ENCODE measurements at places on chromosomes 13 and 19.

GRCh38 chr19:43313711-43314495, 39.6 kb upstream of the CD177 start:
- DNase-seq, result no peak

GRCh38 chr19:49515767-49516166, 3.3 kb downstream of the FCGRT start:
- peak; percentile 73 for DNase-seq

GRCh38 chr19:53431399-53432087, at the start of gene ZNF761:
ZNF761 (plus strand) TSS chr19:53431984; CDS start chr19:53447269, 15,285 bp downstream.
- peak; percentile 87 for DNase-seq

DNA sequence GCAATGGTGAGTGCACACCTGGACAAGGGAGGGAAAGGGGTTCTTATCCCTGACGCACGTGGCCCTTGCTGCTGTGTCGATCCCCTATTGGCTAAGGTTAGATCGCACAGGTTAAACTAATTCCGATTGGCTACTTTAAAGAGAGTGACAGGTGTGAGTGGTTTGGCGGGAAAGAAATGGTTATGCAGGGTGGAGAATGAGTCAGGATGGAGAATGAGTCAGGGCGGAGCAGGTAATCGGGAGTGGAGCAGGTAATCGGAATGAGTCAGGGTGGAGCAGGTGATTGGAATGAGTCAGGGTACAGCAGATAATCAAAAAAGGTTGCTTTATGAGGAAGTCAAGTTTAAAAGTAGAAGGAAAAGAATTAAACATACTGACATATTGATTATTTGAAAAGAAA, 24.4 kb upstream of the SIAH3 start:
- DNase-seq, result no peak

DNA sequence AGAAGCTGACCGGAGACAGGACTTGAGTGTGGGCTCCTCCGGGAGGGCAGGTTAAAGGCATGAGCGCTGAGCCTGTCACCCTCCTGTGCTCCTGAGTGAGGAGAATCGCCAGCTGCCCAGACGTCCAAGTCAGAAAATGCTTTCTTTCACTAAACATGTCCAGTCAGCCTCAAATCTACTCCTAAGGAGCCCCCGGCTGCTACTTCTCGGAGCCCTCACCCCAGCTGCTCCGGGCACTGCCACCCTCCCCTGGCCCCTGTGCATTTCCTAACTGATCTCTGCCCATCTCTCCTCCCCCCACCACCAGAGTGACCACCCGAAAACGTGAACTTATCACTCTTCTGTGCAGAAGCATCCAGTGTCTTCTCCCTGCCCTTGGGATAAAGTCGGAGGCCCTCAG, 277.5 kb upstream of the SOX1 start:
- no peak for DNase-seq

GRCh38 chr19:30112666-30113065, 170.6 kb downstream of the URI1 start:
- DNase-seq, result no peak

GRCh38 chr19:14062558-14062855, 631 bp upstream of the PALM3 start:
- no peak for DNase-seq

- DNase-seq, result no peak
These were observed 29.4 kb downstream of the KLF12 start for GRCh38 chr13:74104661-74105275.

- no peak for DNase-seq
These were observed 21.4 kb upstream of the PSG9 start for GRCh38 chr19:43290568-43291359.

DNA sequence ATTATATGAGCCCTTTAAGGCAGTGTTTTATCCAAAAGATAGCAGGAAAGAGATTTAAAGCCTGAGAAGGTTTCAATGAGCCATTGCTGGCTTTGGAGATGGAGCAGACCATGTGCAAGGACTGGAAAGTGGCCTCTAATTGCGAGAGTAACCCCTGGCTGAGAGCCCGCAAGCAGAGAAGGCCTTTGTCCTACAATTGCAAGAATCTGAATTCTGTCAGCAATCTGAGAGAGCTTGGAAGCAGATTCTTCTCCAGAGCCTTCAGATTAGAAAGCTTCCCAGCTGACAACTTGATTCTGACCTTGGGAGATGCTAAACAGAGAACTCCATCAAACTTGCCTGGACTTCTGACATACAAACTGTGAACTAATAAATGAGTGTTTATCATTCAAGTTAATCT, 528.7 kb upstream of the KLF12 start:
- no peak for DNase-seq

DNA sequence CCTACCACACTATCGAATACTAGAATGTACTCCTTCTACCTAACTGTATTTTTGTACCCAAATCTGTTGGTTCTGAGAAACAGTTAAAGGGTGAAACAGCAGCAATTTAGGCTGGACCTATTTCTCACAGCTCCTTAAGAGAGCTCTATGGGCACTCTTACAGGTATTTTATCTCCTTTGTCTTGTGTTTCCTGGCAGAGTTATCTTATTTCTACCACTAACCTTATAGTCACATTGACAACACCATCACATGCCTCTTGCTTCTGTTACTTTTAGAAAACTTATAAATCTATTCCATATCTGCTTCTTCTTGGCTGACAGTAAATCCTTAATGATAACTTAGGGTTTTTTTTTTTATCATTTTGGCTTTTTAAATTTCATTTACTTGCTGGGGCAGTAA, 130.7 kb downstream of the MYO16 start:
- no peak for DNase-seq

DNA sequence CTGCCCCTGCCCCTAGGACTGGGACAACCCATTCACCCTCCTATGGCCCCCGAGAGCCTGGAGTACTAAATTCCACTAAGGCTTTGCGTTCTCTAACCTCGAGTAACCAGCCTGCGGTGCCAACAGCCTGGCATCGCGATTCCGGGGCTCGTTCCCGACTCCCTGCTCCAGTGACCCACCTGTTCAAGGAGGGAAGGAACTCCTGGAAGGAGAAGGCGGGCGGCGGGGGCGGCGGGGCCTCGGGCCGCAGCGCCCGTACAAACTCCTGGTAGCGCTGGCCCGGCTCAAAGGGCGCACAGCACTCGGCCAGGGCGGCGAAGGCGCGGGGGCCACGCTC, 6.3 kb downstream of the GMIP start:
- DNase-seq, result no peak

DNA sequence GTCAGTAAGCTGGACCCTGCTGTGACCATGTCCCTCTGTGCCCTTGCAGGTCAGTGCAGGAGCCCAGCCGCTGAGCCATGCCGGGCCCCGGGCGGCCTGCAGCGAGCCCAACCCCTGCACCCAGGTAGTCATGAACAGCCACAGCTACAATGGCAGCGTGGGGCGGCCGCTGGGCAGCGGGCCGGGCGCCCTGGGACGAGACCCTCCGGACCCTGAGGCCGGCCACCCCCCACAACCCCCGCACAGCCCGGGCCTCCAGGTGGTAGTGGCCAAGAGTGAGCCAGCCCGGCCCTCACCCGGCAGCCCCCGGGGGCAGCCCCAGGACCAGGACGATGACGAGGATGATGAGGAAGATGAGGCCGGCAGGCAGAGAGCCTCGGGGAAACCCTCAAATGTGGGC, 6.9 kb downstream of the KCNN1 start:
- no peak for DNase-seq

- no peak for DNase-seq
These were observed 12.3 kb upstream of the ZBTB32 start for GRCh38 chr19:35692010-35692409.

- peak; percentile 11 for DNase-seq
These were observed 17.5 kb downstream of the SYDE1 start for GRCh38 chr19:15124572-15125231.

- no peak for DNase-seq
These were observed 19.3 kb upstream of the LGALS13 start for GRCh38 chr19:39582891-39583625.

DNA sequence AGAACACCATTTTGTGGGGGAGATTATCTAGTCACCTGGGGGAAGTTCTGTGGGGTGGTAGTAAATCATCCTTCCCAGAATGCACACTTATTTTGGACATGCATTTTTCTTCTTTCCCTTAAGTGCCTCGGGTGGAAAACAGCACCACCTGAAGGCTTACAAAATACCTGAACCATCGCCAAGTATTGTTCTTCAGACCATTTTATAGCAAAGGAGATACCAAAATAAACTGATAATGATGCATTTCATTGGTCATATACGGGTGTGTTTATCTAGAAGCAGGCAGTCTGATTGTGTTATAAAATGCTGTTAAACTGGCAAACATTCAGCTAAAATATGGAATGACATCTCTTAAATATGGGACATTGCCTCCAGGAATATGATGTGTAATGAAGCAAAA, 1034.7 kb downstream of the SLITRK1 start:
- DNase-seq, result no peak

GRCh38 chr19:13095393-13095784, 7.3 kb downstream of the LYL1 start:
- DNase-seq, result no peak

GRCh38 chr13:37878496-37878895, 8.9 kb upstream of the TRPC4 start:
- DNase-seq, result no peak

DNA sequence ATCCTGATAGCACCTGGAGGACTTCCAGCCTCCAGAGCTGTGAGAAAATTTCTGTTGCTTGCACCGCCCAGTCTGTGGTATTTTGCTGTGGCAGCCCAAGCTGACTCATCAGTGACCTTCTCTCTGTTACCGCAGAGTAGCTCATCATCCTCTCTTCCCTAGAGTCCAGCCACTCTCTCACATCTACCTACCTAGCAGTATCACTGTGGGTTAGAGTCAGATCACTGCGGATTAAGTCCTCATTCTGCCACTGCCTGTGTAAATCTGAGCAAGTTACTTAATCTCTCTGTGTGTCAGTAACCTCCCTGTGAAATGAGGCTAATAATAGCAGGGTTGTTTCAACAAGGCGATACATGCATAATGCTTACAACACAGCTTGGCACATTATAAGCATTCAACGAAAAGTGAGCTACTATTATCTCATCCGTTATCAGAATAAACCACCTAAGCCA, 40.3 kb upstream of the USPL1 start:
- no peak for DNase-seq

- DNase-seq, result peak; percentile 5
These were observed 813 bp downstream of the ZNF284 start for GRCh38 chr19:44072543-44073401.

DNA sequence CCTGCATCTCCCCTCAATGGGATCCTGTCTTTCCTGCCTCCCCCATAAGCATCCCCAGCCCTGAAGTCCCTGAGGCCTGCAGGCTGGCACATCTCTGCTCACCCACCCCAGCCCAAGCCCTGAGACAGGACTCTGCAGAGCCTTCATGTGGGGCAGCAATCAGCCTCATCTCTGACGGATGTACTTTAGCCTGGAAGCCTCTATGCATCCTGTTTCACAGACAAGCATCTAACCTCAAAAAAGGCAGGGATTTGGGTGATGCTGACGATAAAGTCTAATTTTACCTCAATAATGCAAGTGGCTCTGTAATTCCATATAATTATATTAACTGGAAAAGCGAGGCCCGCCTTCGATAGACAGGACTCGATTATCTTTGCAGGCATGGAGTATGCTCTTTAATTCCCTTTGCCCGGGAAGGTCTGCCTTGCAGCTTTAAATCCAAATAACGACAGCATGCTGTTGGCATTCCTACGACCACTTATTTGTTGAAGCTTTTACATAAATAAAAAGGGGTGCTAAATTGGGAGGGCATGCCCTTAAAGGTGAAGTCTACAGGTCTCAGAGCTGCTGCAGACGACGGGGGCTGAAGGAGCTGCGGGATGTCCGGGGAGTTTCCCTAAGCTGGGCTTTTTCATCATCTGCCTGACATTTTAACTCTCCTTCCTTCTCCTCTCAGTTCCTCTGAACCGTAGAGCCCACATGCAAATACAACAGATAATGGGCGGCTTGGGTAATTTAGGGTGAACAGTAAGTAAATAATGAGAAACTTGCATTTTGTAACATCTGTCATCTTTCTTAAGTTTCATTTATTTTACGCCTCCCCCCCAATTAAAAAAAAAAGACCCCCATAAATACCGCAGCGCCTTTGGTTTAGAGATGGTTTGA, 211.5 kb downstream of the URI1 start:
- DNase-seq, result no peak

GRCh38 chr13:43698009-43698408, 88.8 kb downstream of the ENOX1 start:
- no peak for DNase-seq

GRCh38 chr19:46206176-46206575, 23.4 kb upstream of the IGFL1 start:
- DNase-seq, result no peak

DNA sequence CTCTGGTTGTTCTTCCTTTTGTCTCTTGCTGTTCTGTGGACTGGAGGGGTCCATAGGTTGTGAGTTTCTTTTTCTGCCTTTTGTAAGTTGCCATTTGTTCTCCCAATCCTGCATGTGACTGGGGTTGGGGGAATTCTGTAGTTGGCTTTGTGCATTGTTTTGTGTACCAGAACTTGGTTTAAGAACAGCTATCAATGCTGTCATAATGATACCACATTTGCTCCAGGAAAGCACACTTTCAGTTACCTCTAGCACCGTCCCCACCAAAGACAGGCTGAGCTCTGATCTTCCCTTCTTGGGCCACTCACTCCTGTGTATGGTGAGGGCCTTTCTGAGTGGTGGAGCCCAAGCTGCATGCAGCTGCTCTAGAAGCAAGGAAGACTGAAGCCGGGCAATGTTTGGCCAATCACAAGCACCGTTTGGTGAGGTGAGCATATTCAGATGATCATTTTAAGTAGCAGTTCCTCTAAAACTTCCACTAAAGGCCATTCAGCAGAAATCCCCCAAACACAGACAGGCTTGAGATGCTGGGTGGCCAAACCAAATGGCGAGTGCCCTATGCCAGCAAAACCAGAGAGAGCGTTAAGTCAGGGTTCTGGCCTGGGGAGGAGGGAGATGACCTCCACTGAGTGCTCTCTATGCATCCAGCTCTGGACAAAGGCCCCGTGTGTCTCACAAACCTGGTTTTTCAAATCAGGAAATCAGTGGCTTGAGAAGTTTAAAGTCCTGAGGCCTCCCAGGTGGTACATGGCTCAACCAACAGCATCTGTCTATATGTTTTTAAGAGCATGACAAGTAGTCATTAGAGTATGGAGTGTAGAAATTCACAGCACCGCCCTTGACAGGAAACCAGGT, 120.7 kb upstream of the SPATA13 start:
- DNase-seq, result peak; percentile 88

DNA sequence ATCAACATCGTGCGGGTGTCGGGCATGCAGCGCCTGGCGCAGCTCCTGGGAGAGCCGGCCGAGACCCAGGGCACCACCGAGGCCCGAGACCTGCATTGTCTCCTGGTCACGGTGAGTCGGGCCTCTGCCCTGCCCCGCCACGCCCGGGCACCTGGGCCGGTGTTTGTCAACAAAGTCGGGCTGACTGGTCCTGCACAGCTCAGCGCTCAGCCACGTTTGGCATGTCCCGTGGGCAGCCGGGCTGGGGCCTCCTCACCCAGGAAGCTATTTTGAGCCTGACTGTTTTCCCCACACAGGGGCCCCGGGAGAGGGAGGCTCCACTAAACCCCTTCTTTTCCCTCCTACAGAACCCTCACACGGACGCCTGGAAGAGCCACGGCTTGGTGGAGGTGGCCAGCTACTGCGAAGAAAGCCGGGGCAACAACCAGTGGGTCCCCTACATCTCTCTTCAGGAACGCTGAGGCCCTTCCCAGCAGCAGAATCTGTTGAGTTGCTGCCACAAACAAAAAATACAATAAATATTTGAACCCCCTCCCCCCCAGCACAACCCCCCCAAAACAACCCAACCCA, 1.3 kb downstream of the GADD45B start:
- DNase-seq, result no peak

GRCh38 chr13:56755181-56755935, 385.4 kb upstream of the PRR20A start:
- DNase-seq, result no peak

- no peak for DNase-seq
These were observed 15.3 kb downstream of the SYMPK start for GRCh38 chr19:45847663-45848062.

All from pons (tissue), 1 donor.